ENCODE measurements at places on chromosomes 7 and 10.

DNA sequence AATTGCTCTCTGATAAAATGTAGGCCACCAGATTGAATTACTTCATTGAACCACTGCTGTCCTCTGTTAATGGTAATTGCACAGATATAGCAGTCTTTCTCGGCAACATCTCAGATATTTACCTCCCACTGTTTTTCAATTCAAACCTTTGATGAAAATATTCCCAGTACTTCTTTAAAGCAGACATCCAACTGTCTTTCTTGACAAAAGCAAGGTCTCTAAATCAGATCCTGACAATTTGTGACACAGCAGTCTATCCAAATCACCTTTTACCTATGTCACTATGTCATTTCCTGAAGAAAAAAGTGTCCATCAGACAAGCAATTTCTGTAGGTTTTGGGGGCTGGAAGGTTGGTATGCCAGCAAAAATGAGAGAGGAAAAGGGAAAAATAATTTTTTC is 555.7 kb downstream of the AUTS2 start:
- no peak for DNase-seq

GRCh38 chr7:137790828-137791227 is 55.9 kb downstream of the DGKI start:
- no peak for DNase-seq

- DNase-seq, result no peak
Measured at GRCh38 chr7:141076377-141076776, 2.5 kb downstream of the TMEM178B start.

GRCh38 chr7:110421490-110422241 is 669.3 kb upstream of the LRRN3 start:
- DNase-seq, result no peak

DNA sequence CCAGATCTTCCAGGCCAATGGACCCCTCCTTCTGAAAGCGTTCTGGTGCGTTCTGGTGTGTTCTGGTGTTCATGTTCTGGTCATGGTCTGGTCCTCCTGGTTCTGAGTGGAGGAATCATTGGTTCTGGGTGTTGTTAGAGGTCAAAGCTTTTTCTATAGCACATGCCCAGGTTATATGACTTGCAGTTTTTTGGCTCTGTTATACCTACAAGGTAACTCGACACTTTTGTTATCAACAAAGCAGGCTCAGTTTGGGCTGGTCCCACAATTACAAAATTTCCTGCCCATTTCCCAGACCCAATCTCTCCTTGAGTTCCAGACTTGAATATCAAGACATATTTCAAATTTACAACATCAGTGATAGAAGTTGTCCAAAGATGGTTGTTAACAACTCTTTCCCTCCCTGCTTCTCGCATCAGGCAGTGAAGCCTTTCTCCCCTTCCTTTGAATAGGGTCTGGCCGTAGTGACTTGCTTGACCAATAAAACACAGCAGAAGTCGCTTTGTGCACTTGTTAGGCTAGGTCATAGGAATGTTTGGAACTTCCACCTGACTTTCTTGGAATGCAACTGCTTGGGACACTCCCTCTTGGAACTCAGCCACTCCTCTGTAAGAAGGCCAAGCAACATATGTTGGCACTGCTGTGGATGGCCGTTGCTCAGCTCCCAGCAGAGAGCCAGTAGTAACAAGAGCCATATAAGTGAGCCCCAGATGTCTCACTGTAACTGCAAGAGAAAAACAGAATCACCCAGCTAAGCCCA is 83.1 kb upstream of the STEAP1B start:
- DNase-seq, result no peak

- no peak for DNase-seq
Measured at GRCh38 chr10:47339759-47340607, 8.2 kb upstream of the RBP3 start.

- no peak for DNase-seq
Measured at GRCh38 chr10:93806903-93807302, 49.2 kb downstream of the LGI1 start.

- no peak for DNase-seq
Measured at GRCh38 chr7:80039251-80039884, 95.3 kb upstream of the GNAI1 start.

GRCh38 chr10:132617737-132618052 is 80.1 kb downstream of the INPP5A start:
- DNase-seq, result no peak

GRCh38 chr10:103102195-103102594 is 90.9 kb downstream of the NT5C2 start:
- no peak for DNase-seq

DNA sequence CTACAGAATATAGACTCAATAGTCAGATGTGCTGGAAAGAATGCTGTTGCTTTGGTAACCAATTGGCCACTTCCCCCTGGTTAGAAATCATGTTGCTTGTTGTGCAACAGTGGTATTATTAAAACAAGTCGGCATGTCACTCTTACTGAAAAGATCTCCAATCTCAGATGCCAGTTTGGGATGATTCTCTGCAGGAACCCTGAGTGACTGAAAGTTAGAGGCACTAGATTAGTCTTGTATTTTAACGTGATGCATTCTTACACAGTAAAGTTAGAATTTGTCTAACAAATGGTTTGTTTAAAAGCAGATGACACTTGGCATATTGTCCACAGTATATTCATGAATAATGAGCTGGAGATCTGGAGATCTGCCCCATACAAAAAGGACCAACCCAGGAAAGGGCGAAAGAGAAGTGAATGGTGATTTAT is 287.6 kb downstream of the TWIST1 start:
- no peak for DNase-seq

DNA sequence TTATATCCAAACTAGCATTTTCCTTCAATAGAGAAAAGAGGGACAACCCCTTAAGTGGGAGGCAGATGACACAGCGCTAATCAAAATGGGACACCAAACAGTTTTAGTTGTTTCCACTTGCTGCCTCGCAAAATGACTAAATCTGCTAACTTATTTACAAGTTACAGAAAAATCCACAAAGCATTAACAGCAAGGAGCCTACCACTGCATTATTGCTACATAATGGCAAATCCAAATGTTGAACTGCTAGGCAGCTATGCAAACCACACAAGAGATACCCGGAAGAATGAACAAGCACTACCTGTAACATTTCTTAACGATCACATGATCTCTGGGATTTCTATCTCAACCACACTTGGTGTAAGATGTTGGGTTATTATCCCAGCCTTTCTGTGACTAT is 96.7 kb downstream of the SFMBT2 start:
- no peak for DNase-seq

- no peak for DNase-seq
Measured at GRCh38 chr7:52940481-52940880, 95.0 kb upstream of the POM121L12 start.

DNA sequence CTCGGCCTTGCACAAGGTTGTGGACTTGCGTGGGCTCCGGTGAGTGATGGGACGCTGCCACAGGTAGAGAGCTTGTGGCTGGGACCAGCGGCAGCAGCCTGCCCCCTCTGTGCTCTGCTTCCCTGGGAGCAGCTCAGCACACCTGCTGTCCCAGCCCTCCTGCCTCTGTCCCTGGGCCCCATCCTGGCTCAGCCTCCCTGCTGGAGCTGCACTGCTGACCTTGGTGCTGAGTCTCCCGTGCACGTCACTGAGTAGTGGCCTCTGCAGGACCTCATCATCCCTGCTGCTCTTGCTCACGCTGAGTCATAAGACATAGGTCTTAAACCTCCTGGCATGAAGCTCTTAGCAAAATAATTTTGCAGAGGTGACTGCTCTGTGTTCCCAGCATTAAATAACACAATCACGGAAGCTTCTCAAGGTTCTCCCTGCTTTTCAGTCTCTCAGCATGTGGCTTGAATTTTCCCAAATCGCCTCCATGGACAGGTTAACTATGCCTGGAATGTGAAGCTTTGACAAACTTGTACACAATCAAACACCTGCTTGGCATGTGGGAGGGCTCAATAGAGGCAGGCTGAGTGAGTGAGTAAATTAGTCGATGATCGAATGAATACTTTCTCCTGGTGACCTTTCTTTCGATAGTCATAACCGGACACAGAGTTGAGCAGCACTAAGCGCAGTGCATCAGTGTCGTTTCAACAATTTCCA is 63.8 kb upstream of the NPS start:
- no peak for DNase-seq

- DNase-seq, result no peak
Measured at GRCh38 chr10:32941357-32941756, 16.7 kb downstream of the ITGB1 start.

- DNase-seq, result no peak
Measured at GRCh38 chr10:103458720-103459119, at the start of gene CALHM1. TSS of gene CALHM1 (minus strand) at chr10:103458900. CDS start at chr10:103458751, 149 bp downstream.

- no peak for DNase-seq
Measured at GRCh38 chr7:132255898-132256297, 320.4 kb downstream of the PLXNA4 start.

DNA sequence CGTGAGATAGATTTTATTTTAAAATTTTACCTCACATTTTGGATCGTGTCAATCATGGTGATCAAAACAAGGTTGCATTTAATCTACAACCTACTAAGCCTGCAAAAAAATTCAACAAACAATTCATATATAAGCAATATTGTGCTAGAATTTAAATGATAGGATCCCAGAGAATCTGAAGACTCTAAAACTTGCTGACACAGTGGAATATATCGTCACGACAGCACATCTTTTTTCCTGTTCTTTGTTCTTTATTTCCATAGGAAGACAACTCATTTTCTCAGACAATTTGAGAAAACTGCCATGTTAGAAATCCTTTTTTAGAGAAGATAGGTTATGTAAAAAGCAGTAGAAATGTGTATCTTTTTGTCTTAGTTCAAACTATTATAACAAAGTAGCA is 820.2 kb upstream of the CELF2 start:
- no peak for DNase-seq

GRCh38 chr7:130486954-130487436 is 4.9 kb upstream of the MEST start:
- DNase-seq, result no peak

GRCh38 chr10:70760271-70760787 is 24.8 kb downstream of the TBATA start:
- DNase-seq, result no peak

GRCh38 chr10:72218325-72218724 is 2.2 kb upstream of the ASCC1 start:
- DNase-seq, result no peak

- DNase-seq, result no peak
Measured at GRCh38 chr10:53239873-53240272, 467.3 kb upstream of the MBL2 start.

DNA sequence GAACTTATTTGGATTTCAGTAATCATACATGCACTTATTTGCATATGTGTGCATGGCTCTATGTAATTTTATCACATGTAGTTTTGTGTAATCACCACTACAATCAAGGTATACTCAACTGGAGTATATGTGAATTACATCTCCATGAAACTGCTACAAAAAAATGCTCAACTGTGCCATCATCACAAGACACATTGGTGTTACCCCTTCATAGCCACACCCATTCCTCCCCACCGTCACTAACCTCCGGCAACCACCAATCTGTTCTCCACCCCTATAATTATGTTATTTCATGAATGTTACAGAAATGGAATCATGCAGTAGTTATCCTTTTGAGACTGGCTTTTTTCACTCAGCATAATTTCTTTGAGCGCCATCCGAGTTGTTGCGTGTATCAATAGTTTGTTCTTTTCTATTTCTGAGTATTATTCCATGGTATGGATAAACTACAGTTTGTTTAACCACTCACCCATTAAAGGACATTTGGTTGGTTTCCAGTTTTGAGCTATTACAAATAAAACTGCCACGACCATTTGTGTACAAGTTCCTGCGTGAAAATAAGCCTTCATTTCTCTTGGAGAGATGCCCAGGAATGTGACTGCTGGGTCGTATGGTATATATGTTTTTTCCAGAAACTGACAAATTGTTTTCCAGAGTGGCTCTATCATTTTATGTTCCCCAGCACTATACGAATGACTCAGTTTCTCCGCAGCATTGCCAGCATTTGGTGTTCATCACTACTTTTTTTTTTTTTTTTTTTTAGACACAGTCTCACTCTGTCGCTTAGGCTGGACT is 11.3 kb upstream of the SMO start:
- DNase-seq, result no peak
